Left colon (tissue), 2 donors: ENCODE measurements at places on chromosomes 7 and 10. TPM values are rescaled to one million over a fixed set of nuclear protein-coding genes. Genes with fewer than 3 reads are reported as not detected.

The KAZALD1 gene
- total RNA-seq = 17.7 TPM

The SMKR1 gene
- not detected for total RNA-seq

The SORBS1 gene
- total RNA-seq = 20.6 TPM

The UBE3C gene
- total RNA-seq = 54.4 TPM

DNA sequence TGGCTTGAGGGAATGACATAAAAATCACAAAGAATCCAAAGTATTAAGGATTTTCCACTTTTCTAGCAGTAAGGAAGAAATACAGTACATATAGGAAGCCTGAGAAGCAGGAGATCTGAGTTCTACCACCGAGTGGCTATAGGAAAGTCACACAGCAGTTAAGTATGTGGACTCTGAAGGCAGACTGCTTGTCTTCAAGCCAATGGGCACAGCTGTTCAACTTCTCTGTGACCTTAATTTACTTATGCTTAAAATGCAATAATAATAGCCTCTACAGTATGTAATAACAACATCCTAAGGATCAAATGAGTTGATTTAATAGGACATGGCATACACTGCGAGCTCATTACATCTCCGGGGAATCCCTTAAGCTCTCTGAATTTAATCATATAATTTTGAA, 68.0 kb downstream of the CTTNBP2 start:
- no peak for DNase-seq

- DNase-seq = no peak
These were observed 12.3 kb upstream of the C10orf71 start for GRCh38 chr10:49286686-49287085.

GRCh38 chr7:23016345-23017253, 2.7 kb upstream of the HYCC1 start:
- no peak for DNase-seq

DNA sequence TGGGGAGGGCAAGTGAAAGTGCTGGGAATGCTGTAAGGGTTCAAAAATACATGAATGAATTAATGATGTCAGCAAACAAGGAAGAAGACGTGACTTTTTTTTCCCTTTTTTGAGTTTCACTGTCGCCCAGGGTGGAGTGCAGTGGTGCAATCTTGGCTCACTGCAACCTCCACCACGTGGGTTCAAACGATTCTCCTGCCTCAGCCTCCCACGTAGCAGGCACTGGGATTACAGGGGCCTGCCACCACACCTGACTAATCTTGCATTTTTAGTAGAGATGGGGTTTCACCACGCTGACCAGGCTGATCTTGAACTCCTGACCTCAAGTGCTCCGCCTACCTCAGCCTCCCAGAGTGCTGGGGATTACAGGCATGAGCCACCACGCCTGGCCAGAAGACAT, 30.0 kb downstream of the DENND10 start:
- no peak for DNase-seq

DNA sequence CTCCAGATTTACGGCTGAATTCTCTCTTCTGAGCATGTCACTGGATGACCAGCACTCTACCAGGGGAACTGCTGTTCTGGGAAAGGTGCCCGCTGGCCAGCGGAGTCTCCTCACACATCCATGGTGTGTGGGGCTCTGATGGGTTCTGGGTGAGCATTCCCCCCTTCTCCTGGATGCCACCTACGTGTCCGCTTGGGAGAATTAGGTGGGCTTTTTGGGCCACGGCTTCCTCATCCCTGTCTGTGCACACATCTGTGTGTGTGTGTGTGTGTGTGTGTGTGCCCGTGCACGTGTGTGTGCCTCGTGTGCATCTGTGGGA, 163.0 kb downstream of the DNAJB6 start:
- DNase-seq = no peak

DNA sequence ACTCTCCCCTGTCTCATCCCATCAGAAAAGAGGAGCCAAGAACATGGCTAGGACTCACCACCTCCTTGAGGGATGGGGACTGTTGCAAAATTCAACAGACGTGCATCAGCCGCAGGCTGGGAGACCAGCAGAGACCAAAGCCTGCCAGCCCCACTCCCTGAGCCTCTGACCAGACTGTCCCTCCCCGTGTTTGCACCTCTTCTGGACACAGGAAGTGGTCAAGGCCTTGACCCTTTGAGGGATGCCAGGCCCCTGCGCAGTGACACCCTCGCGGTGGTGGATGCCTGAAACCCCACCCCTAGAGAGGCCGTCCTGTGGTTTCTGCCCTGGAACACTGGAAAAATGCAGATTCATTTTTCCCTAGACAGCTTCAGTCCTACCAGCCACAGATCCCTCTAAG, 128.4 kb upstream of the TCF7L2 start:
- no peak for DNase-seq

GRCh38 chr7:155161690-155162089, 91.6 kb downstream of the HTR5A start:
- DNase-seq = no peak

DNA sequence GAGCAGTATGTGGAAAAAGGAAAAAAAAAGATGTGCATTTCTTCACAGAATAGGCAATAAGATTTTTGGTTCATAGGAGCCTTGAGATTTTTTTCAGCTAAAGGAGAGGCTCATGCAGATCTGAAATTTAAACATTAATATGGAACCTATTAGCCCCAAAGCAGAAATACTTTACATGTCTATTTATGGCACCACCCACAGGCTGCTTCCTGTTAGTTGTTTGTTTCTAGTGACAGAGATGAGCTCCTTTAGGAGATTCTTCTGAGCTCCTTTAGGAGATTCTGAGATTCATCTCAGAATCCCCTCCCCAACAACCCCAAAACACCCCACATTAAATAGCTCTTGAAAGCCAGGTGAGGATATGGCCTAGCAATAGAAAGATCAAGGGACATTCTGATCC, 27.9 kb upstream of the HPS1 start:
- DNase-seq = no peak

DNA sequence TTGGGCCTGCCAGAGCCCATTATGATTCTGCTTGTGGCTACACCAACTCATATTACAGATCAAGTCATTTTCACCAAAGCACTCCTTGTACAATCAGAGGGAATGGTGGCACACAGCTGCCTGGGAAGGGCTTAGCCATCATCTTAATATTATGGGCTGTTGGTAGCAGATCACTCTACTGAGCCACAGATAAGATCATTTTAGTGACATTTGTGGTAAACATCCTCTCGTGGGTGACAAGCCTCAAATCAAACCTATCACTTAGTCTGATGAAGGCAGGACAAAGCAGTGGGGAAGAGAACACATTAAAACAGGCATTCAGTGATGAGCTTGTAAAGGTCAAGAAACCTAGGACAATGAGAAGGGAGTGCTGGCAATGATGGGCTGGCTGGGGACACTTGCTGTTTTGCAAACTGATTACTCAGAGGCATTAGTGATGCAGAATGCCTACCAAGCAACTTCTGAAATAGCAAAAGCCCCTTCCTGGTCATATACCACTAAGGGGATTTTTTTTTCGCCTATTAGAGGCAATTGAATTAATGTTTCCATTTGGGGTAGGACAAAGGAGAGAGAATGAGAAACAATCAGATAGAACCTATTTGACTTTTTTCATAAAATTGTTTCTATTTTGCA, 137.5 kb upstream of the WDR11 start:
- DNase-seq = no peak
